ENCODE measurements at places on chromosomes 3 and 15. TPM values are rescaled to one million over a fixed set of nuclear protein-coding genes. Genes with fewer than 3 reads are reported as not detected.
A peak's percentile ranks its signal among the peaks of the same experiment; 100 is the strongest.

DNA sequence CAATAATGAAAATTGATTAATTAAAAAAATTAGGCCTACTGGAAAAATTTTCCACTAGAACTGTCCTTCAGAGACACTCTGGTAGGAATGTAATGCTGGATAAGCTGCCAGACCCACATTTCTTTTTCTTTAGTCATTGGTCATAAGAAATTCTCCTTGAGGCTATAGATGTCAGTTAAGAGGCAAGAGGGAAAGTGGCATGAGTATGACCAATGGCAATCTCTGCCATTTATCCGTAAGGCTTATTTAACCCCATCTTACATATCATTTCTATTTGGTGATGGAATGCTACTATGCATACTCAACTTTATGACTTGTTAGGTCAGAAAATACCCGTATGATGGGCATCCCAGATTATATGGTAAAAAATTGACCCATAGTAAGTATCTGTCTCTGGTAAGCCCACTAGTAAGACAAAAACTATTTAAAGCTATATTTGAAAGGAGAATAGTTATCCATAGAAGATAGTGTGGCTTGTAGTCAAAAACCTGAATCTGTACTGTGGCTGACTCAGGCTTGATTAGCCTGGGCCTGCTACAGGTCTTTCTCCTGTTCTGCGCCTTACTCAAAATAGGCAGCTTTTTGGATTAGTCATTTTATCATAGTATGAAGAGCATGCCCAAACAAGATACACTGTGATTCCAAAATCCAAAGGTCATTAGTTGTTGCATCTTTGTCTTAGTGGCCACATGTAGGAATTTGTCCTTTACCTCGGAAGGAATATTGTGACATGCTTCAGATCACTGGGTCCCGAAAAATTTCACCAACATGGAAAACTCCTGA is 314.7 kb downstream of the PYDC2 start:
- H3K36me3 ChIP-seq = no peaks in the 10 kb centered on the region
- H3K27ac ChIP-seq = no peak overlapping the region
- DNase-seq = no peak

- H3K27ac ChIP-seq = peak overlapping the region; percentile 54
- peaks cover 82% of the 10 kb centered on the region for H3K4me1 ChIP-seq
- H3K27me3 ChIP-seq = no peaks in the 10 kb centered on the region
- H3K36me3 ChIP-seq = peaks cover 49% of the 10 kb centered on the region
Observed at GRCh38 chr3:71708476-71709105, 16.6 kb downstream of the EIF4E3 start.

DNA sequence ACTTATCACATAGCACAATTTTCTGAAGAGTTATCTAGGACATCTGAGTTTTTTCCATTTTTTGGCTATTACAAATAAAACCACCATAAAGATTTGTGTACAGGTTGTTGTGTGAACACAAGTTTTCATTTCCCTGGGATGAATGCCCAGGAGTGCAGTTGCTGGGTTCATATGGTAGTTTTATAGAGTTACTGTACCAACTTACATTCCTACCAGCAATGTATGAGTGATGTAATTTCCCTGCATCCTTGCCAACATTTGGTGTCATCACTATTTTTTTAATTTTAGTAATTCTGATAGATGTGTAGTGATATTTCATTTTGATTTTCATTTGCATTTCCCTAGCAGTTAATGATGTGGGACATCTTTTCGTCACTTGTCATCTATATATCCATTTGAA is 20.5 kb downstream of the FILIP1L start:
- peaks cover 29% of the 10 kb centered on the region for H3K36me3 ChIP-seq
- no peak overlapping the region for H3K27ac ChIP-seq
- H3K4me3 ChIP-seq = no peak overlapping the region
- H3K27me3 ChIP-seq = no peaks in the 10 kb centered on the region
- no peak for DNase-seq

DNA sequence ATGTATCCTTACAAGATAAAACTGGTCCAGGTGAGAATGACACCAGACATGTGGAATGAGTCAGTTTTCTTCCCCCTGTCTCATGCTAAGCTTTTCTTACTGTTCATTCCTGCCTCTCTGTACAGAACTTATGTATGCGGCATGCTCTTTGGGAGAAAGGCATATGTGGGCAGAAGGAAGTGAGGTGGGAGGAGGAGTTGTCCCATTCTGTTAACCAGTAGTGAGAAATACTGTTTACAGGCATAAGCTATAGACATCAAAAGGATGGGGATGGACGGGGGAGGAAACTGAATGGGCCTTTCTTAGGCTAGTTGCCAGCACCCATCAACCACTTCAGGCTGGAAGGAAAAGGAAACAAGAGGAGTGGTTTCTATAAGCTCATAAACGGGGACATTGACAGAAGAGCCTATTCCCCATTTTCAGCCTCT is 143.6 kb upstream of the BHLHE40 start:
- peaks cover 73% of the 10 kb centered on the region for H3K36me3 ChIP-seq
- peaks cover 93% of the 10 kb centered on the region for H3K4me1 ChIP-seq
- no peak for DNase-seq
- peak overlapping the region; percentile 25 for H3K4me3 ChIP-seq
- peak overlapping the region; percentile 92 for H3K27ac ChIP-seq

DNA sequence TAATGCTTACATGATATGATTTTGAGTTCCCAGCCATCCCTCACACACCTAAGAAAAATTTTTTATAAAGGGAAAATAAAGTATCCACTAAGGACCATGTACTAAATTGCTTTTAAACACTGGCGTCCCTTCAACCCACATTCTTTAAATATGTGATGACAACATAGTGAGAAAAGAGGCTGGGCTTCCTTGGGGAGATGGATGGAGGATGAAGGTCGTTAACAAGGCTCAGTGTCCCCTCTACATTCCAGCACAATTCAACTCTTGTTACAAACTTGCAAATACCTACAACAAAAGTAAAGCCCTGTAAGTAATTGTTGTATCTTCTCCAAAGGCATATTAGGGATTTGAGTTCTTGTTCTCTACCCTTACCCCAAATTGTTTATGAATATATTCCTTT is 87.2 kb upstream of the SLC4A7 start:
- no peak overlapping the region for H3K27ac ChIP-seq
- no peaks in the 10 kb centered on the region for H3K27me3 ChIP-seq
- no peaks in the 10 kb centered on the region for H3K36me3 ChIP-seq
- no peak overlapping the region for H3K4me3 ChIP-seq
- H3K4me1 ChIP-seq = no peaks in the 10 kb centered on the region
- DNase-seq = no peak

DNA sequence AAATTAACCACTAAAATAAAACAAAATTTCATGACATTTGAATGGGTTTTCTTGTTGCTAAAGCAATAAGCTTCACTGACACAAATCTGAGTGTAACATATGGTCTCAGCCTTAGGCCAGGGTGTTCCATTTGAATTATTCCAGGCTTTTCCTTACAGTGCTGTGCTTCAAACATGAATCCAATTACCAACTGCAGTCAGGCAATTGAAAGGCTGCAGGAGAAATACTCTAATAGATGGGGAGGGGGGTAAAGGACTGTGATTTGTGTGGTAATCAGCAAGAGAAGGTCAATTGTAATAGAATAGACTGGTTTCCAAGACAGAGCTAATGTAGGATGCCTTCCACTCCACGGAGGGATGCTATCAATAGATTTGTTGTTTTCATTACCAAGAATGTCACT is 466.7 kb downstream of the C3orf38 start:
- no peak overlapping the region for H3K27ac ChIP-seq
- H3K36me3 ChIP-seq = no peaks in the 10 kb centered on the region
- no peaks in the 10 kb centered on the region for H3K4me1 ChIP-seq
- H3K27me3 ChIP-seq = no peaks in the 10 kb centered on the region

DNA sequence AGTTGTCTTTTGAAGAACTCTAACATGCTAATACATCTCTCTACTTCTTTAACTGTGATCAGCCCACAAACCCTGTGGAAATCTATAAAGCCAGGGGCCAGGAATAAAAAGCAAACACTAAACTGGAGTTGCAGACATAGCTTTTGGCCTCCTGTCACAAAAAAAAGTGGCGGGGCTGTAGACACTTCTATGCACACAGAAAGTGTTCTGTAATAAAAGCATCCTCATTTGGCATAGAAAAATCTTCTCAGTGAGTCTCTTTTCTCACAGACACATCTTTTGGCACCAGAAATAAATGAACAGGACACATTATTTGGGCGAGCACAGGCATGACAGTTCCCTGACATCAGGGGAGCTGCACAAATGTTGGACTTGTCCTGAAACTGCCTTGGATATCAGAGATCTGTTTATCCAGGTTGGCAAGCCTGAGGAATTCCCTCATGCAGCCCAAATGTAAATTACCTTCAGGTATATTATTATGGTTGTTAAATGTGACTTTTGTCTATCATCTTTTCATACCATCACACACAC is 355.4 kb downstream of the FGF12 start:
- H3K27me3 ChIP-seq = no peaks in the 10 kb centered on the region
- no peak overlapping the region for H3K27ac ChIP-seq
- H3K4me3 ChIP-seq = no peak overlapping the region
- H3K36me3 ChIP-seq = no peaks in the 10 kb centered on the region
- no peaks in the 10 kb centered on the region for H3K4me1 ChIP-seq
- DNase-seq = no peak

DNA sequence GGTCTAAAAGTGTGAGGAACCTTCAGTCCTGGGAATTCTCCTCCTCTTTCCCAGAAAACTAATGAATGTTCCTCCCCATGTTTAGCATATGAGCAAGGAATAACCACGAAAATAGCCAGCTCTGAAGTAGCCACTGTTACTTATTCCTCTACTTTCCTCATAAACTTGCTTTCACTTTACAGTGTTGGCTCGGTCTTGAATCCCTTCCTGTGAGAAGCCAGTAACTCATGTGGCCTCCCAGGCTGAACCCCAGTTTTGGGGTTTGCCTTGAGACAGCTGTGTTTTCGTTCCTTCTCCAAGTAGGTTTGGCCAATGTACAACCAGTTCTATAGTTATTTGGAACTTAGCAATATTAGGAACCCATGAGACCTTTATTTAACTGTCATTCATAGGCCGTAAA is 195.0 kb downstream of the CNTN6 start:
- H3K27ac ChIP-seq = no peak overlapping the region
- no peak overlapping the region for H3K4me3 ChIP-seq
- DNase-seq = no peak
- no peaks in the 10 kb centered on the region for H3K27me3 ChIP-seq
- no peaks in the 10 kb centered on the region for H3K4me1 ChIP-seq

GRCh38 chr3:31371484-31372177 is 161.1 kb upstream of the STT3B start:
- H3K4me1 ChIP-seq = peaks cover 15% of the 10 kb centered on the region
- no peaks in the 10 kb centered on the region for H3K27me3 ChIP-seq
- DNase-seq = no peak

- H3K27ac ChIP-seq = no peak overlapping the region
- H3K27me3 ChIP-seq = no peaks in the 10 kb centered on the region
- DNase-seq = no peak
- H3K36me3 ChIP-seq = no peaks in the 10 kb centered on the region
Observed at GRCh38 chr3:119812491-119813058, 30.7 kb downstream of the NR1I2 start.

GRCh38 chr15:52975941-52976449 is 185.9 kb upstream of the ONECUT1 start:
- H3K4me1 ChIP-seq = no peaks in the 10 kb centered on the region
- no peaks in the 10 kb centered on the region for H3K27me3 ChIP-seq
- H3K36me3 ChIP-seq = no peaks in the 10 kb centered on the region
- H3K4me3 ChIP-seq = no peak overlapping the region

GRCh38 chr15:64480891-64481290 is 20.5 kb downstream of the ZNF609 start:
- H3K27ac ChIP-seq = no peak overlapping the region
- H3K4me3 ChIP-seq = no peak overlapping the region
- H3K4me1 ChIP-seq = peaks cover 15% of the 10 kb centered on the region
- no peak for DNase-seq

- no peaks in the 10 kb centered on the region for H3K27me3 ChIP-seq
- peaks cover 11% of the 10 kb centered on the region for H3K4me1 ChIP-seq
- no peak overlapping the region for H3K27ac ChIP-seq
- H3K36me3 ChIP-seq = no peaks in the 10 kb centered on the region
- DNase-seq = no peak
Observed at GRCh38 chr3:151867666-151868065, 5.8 kb upstream of the SUCNR1 start.

DNA sequence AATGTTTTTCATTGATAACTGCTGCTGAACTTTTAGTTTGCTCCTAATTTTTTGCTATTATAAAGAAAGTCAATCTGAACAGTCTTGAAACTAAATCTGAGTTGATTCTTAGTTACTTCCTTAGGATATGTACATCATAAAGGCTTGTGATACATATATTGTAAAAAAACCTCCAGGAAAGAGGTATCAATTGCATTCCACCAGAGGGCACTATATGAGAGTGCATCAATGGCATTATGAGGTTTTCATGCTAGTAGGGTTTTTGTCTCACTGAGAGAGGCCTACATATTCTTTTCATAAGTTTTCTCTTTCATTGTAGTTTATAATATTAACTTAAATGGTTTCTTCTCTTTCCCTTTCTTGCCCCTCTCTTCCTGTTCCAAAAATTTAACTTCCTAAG is 46.9 kb downstream of the PIK3R4 start:
- no peaks in the 10 kb centered on the region for H3K27me3 ChIP-seq
- H3K27ac ChIP-seq = no peak overlapping the region
- H3K4me3 ChIP-seq = no peak overlapping the region
- H3K36me3 ChIP-seq = peaks cover 42% of the 10 kb centered on the region

GRCh38 chr15:57570994-57571393 is 20.7 kb upstream of the MYZAP start:
- no peak for DNase-seq
- H3K4me1 ChIP-seq = no peaks in the 10 kb centered on the region
- H3K4me3 ChIP-seq = no peak overlapping the region

GRCh38 chr15:78212546-78213424 is 21.6 kb downstream of the ACSBG1 start:
- no peak overlapping the region for H3K27ac ChIP-seq
- H3K27me3 ChIP-seq = peaks cover 9% of the 10 kb centered on the region
- no peak for DNase-seq
- H3K4me3 ChIP-seq = no peak overlapping the region

DNA sequence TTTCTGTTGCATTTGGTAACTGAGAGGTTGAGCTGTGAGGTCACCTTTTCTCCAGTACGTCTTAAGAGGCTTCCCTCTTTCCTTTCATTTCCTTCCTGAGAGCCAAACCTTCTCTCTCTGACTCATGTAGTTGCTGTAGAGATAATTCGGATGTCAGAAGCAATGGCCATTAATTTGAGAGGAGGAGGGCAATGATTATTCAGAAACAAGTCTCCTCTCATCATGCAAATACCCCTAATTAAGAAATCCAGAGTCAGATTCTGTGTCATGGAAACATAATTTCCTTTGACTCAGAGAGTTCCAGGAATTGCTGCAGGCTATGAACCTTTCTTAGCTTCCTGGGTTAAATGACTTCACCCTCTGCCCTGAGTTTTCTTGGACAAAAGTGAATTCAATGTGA is 59.0 kb upstream of the GSK3B start:
- no peak overlapping the region for H3K4me3 ChIP-seq
- H3K27ac ChIP-seq = no peak overlapping the region
- no peaks in the 10 kb centered on the region for H3K27me3 ChIP-seq
- DNase-seq = no peak

- H3K27ac ChIP-seq = no peak overlapping the region
- no peaks in the 10 kb centered on the region for H3K36me3 ChIP-seq
- peaks cover 6% of the 10 kb centered on the region for H3K4me1 ChIP-seq
- no peak overlapping the region for H3K4me3 ChIP-seq
Observed at GRCh38 chr15:90315278-90315982, 36.7 kb upstream of the ZNF774 start.

SOX2 gene
- not detected for total RNA-seq

ATG7 gene
- 36.8 TPM for total RNA-seq

CACNA1D gene
- total RNA-seq = 0.32 TPM

TPRG1 gene
- 0.86 TPM for total RNA-seq

HESX1 gene
- total RNA-seq = 0.68 TPM

All from activated CD8-positive, alpha-beta T cell treated with anti-CD3 and anti-CD28 coated beads, Interleukin-2, amount 10 ng/mL, durations not matched to agents 7 days and 5 days (primary cell).